ENCODE measurements at places on chromosomes 7 and 10. TPM values are rescaled to one million over a fixed set of nuclear protein-coding genes. Genes with fewer than 3 reads are reported as not detected.

GRCh38 chr7:17971411-17971810 lies 31.1 kb upstream of the SNX13 start:
- no peaks in the 10 kb centered on the region for H3K27me3 ChIP-seq
- no peak overlapping the region for H3K27ac ChIP-seq
- no peaks in the 10 kb centered on the region for H3K36me3 ChIP-seq
- no peak overlapping the region for H3K4me3 ChIP-seq
- no peaks in the 10 kb centered on the region for H3K4me1 ChIP-seq

The PRSS1 gene
- not detected for total RNA-seq

DNA sequence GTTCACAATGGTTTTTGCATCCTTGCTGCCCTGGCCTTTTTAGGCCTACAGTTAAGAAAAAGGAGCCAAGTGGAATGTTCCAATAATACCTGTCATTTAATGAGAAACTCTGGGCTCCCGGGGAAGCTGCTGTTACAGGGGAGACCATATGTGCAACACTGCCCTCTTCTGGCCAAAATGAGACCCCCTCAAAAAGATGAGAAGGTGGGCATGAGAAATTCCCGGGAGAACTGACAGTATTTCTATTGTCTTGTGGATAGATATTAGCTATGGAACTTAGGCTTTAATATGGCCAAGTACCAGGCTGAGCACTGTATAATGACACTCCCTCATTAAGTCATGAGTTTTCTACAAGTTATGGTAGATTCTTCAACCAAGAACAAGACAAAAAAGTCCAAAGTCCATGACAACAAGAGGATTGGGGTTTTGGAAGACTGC lies 99.4 kb downstream of the CCDC3 start:
- no peak overlapping the region for H3K4me3 ChIP-seq
- no peaks in the 10 kb centered on the region for H3K27me3 ChIP-seq
- no peak overlapping the region for H3K27ac ChIP-seq
- peaks cover 12% of the 10 kb centered on the region for H3K4me1 ChIP-seq

GRCh38 chr7:98372993-98373392 lies 27.9 kb downstream of the BAIAP2L1 start:
- H3K27me3 ChIP-seq = no peaks in the 10 kb centered on the region
- no peak overlapping the region for H3K4me3 ChIP-seq
- H3K4me1 ChIP-seq = no peaks in the 10 kb centered on the region
- no peak overlapping the region for H3K27ac ChIP-seq
- no peak for DNase-seq
- H3K36me3 ChIP-seq = no peaks in the 10 kb centered on the region

The RBM20 gene
- 5.2 TPM for total RNA-seq

GRCh38 chr10:22620929-22621328 lies 93.4 kb downstream of the PIP4K2A start:
- peaks cover 43% of the 10 kb centered on the region for H3K4me1 ChIP-seq
- no peaks in the 10 kb centered on the region for H3K36me3 ChIP-seq
- H3K4me3 ChIP-seq = no peak overlapping the region
- DNase-seq = no peak
- no peaks in the 10 kb centered on the region for H3K27me3 ChIP-seq

The SYPL1 gene
- total RNA-seq = 76.9 TPM

The SPDYE2 gene
- not detected for total RNA-seq

DNA sequence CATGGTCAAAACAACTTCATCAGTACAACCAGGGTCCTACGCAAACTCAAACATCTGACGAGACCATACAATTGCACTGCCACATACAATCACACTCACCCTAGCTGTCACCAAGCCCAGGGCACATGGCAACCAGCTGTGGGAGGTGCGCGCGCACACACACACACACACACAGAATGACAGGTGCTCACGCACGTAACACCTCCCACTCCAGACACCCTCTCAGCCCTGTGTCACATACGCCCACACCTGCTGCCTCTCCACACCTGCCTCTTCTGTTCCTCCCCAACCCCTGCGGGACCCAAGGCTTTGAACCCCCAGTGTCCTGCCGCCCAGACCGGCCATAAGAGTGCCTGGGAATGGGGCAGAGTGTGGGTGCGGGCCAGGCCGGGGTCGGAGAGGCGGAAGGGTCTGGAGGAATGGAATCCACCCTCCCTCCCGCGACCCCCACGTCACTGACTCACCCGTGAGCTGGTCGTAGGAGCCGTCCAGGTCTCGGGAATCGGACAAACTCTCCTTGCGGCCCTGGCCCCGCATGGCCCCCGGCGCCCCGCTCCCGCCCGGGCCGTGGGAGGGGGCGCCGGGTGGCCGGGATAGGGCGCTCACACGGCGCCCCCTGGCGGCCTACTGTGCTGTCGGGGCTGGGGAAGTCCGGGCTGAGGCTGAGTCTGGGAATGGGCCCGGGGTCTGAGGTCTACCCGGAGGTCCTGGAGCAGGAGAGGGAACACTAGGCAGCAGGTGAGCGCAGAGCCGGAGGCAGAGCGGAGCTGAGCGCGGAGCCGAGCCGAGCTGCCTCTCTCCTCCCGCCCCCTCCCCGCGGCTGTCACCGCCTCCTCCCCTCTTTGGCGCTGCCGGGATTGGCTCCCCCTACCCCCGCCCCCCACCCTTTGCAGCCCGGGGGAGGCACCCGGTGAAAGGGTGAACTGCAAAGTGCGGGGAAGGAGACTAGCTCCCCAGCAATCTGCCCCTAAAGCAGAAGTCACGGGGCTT lies at the start of gene KCNIP2:
Gene KCNIP2, minus strand, starts transcription at position 769 of the 990 bp plus-strand sequence. Its CDS starts 232 bp downstream, at position 537.
- H3K36me3 ChIP-seq = no peaks in the 10 kb centered on the region
- no peaks in the 10 kb centered on the region for H3K27me3 ChIP-seq
- DNase-seq = no peak
- H3K4me3 ChIP-seq = no peak within 1 kb of the TSS
- H3K4me1 ChIP-seq = peaks cover 39% of the 10 kb centered on the region

GRCh38 chr7:75969704-75970498 lies 24.5 kb downstream of the TMEM120A start:
- peak overlapping the region; percentile 88 for H3K27ac ChIP-seq
- no peak for DNase-seq
- H3K4me1 ChIP-seq = peaks cover 63% of the 10 kb centered on the region
- H3K36me3 ChIP-seq = no peaks in the 10 kb centered on the region
- H3K4me3 ChIP-seq = no peak overlapping the region

The ANKRD61 gene
- total RNA-seq = not detected

The SYNPO2L gene
- 0.49 TPM for total RNA-seq

DNA sequence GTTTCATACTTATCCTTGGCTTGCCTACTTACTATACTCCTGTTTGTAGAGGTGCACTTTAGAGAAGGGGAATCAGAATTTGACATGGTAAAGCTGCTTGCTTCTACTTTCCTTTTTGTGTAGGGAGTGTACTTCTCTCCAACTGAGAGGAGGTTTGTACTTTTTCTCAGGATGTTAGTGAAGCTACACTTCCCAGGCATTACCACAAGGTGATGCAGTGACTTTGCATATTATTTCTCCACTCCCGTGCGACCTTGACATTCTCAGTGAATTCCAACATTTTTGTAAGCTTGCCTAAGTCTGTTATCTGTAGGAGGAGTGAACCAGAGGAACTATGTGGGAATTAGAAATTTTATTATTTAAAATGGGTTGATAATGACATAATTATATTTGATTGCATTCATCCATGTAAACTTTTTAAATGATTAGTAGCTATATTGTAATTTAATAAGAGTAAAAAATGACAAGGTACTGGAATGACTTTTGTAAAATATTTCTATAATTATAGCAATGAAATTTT lies 5.2 kb downstream of the TAX1BP1 start:
- no peak overlapping the region for H3K27ac ChIP-seq
- H3K27me3 ChIP-seq = no peaks in the 10 kb centered on the region
- peaks cover 67% of the 10 kb centered on the region for H3K4me1 ChIP-seq
- peaks cover 10% of the 10 kb centered on the region for H3K36me3 ChIP-seq
- H3K4me3 ChIP-seq = no peak overlapping the region

DNA sequence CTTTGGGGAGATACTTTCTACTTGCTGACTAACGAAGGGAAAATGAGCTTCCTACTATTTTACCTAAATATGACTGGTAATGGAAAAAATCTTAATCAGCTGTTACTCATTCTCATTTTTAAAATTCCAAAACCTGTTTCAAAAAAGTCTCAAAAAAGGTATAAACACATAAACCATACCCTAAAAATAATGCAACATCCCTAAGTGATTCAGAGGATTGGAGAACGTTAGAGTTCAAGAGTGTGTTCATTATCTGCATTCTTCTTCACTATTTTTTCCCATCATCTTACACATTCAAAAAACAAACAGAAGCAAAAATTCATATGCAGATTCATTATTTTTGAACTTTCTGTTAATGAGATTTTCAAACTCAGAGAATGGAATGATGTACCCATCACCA lies 150.4 kb upstream of the GNAI1 start:
- no peak for DNase-seq
- no peak overlapping the region for H3K4me3 ChIP-seq
- H3K4me1 ChIP-seq = no peaks in the 10 kb centered on the region
- H3K36me3 ChIP-seq = no peaks in the 10 kb centered on the region

DNA sequence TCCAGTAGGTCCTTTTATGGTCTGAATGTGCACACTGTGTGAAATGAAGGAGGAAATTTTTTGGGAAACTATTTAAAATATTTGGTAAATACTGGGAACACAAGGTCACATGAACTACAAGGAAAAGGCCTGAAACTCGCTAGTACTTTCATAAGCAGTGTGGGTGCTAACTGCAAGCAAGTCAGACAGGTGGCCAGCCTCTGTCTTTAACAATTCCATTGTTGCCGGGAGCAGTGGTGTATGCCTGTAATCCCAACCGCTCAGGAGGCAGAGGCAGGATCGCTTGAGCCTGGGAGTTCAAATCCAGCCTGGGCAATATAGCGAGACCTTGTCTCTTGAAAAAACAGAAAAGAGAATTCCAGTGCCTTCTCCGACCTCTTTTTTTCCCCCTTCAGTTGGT lies 37.5 kb downstream of the SMURF1 start:
- peaks cover 56% of the 10 kb centered on the region for H3K4me1 ChIP-seq
- H3K36me3 ChIP-seq = no peaks in the 10 kb centered on the region
- no peak for DNase-seq
- H3K27ac ChIP-seq = peak overlapping the region; percentile 36
- no peak overlapping the region for H3K4me3 ChIP-seq

The ITIH2 gene
- total RNA-seq = not detected

The CDHR3 gene
- 8.8 TPM for total RNA-seq

Measured in vagina (tissue), 2 donors.